HS-27A (cell line): ENCODE measurements at places on chromosomes 12 and 14.

GRCh38 chr14:96224480-96225096 lies 19.9 kb downstream of the BDKRB2 start:
- no peak for DNase-seq

DNA sequence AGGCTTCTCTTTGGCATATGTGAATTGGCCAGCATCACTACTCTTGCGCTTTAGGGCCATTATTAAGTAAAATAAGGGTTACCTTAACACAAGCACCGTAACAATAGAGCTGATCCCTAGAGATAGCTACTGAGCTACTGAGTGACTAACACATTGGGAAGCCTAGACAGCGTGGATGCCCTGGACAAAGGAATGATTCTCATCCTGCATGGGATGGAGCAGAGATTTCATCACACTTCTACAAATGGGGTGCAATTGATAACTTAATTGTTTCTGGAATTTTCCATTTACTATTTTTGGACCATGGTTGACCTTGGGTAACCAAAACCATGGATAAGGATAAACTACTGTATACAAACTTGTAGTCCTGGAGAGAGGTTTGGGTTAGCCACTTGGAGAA lies 57.1 kb downstream of the FBXO34 start:
- DNase-seq: no peak

GRCh38 chr12:29104516-29104915 lies 44.6 kb upstream of the FAR2 start:
- DNase-seq: no peak

DNA sequence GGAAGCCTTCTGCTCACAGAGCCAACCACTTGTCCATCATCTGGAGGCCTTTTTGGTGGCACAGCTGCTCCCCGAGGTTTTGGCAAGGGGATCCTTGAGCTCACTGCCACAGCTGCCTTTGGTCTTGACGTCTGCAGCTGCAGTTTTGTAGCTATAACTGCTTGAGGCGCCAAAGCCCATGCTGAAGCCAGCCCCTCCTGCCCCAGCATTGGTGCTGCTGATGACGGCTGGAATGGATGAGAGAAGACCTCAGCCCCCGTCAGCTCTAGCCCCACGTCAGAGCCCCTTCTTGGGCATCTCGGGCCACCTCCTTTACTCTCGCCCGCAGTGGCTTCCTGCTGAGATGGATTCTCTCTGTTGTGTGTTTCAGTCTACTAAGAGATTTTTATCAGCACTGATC lies 12.3 kb upstream of the KRT74 start:
- no peak for DNase-seq

GRCh38 chr12:109927622-109928021 lies 27.5 kb downstream of the TCHP start:
- no peak for DNase-seq

DNA sequence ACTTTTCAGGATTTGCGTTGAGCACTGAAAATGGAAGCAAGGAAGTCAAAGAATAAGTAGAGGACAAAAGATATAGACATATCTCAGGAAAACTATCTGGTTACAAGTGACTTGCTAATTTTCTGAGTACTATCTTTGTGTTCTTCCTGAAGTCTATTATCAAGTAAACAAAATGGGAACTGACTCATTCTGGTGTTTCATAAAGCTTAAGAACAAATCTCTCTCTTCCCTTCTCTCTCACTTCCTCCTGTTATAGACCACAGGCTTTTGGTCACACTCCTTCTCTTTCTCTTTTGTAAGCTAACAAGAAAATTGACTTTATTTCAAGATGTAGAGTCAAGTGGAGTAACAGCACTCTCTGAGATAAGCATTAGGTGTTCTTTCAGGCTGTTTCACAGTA lies 406.6 kb upstream of the SYT1 start:
- no peak for DNase-seq

- DNase-seq: no peak
These were observed 36.0 kb downstream of the TMEM63C start for GRCh38 chr14:77217551-77217950.

DNA sequence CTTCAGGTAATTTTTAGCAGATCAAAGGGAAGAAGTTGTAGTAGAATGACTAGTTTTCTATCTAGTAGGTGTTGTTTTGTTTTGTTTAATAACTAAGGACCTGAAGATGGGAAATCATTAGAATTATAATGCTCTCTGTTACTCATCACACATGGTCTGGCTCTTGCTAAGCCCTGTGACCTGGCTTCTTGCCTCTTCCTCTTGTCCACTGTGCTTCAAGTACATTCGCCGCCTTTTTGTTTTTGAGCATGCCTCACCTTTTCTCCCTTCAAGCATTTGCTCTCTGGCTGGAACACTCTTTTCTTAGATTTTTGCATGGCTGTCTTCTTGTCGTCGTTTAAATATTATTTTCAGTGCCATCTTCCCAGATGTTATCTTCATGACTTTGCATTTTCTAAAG lies 47.7 kb downstream of the DAAM1 start:
- no peak for DNase-seq

- DNase-seq: no peak
These were observed 764.3 kb downstream of the NOVA1 start for GRCh38 chr14:25833341-25834126.

GRCh38 chr14:39419272-39419671 lies 13.0 kb downstream of the FBXO33 start:
- DNase-seq: no peak

DNA sequence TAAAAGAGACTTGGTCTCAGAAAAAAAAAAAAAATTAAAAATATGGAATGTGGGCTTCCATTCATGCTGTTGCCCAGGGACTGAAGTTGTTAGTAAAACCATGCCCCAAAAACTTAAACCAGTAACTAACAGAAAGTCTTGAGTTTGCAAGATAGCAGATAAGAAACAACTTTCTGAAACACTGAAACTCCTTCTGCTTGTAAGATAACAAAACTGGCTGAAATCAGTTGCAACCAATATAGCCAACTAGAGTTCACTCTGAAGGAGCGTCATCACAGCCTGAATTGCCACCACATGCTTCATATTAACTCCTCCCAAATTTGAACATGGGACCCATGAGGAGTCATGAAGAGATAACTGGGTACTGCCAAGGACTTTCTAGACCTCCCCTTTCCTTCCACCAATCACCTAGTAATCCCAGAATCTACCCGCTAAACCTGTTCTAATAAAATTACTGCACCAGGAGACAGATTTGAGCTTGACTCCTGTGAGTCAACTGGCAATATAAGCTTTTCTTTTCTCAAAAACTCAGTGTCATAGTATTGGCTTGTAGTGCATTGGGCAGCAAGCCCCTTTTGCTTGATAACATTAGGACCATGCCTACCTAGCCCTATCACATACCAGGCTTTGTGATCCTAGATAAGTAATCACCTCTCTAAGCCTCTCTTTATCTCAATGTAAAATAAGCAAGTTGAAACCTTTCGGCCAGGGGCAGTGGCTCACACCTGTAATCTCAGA lies 53.6 kb downstream of the R3HDM2 start:
- DNase-seq: no peak

- DNase-seq: no peak
These were observed 71.6 kb downstream of the DCAF5 start for GRCh38 chr14:69081271-69081670.

DNA sequence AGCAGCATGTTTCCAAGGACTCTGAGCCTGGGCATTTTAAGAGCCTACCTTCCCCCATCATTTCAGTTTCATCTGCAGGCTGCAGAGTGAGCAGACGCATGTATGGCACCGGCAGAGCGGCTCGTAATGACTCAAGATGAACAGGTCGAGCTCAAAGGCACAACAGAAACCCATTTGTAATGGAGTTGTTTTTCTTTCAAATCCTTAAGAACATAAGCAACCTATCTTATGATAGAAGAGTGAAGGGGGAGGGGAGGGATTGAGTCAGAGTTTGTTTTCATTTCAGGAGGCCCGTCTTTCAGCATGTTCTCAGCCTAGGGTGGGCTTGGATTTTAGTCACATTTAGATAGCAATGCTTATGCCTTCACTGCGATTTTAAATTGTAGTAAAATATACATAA lies 54.9 kb upstream of the CISTR start:
- no peak for DNase-seq

DNA sequence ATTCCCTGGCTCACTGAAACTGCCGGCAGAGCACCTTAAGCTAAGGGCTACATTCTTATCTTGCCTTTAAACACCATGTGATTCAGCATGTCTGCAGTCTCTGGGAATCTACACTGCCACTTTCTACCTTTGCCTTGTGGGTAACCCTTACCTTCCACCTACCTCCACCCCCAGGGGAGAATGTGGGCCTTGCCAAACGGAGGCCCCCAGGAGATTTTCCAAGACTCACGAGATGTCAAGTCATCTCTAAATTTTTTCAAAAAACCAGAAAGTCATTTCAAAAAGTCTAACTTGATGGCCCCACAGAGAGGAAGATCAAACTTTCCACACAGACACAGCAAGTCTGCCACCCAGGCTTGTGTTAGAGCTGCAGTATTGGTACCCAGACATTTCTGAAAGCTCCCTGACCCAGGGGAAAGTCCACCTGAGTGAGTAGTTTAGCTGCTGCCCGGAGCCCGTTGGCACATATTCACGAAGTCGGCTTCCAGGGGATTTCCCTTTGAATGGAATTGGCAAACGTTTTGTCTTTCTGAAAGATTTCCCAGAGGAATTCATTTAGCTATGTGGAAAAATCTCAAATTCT lies 4.7 kb upstream of the PSMA6 start:
- no peak for DNase-seq

GRCh38 chr14:22980672-22981089 lies 1.7 kb downstream of the AJUBA start:
- no peak for DNase-seq

DNA sequence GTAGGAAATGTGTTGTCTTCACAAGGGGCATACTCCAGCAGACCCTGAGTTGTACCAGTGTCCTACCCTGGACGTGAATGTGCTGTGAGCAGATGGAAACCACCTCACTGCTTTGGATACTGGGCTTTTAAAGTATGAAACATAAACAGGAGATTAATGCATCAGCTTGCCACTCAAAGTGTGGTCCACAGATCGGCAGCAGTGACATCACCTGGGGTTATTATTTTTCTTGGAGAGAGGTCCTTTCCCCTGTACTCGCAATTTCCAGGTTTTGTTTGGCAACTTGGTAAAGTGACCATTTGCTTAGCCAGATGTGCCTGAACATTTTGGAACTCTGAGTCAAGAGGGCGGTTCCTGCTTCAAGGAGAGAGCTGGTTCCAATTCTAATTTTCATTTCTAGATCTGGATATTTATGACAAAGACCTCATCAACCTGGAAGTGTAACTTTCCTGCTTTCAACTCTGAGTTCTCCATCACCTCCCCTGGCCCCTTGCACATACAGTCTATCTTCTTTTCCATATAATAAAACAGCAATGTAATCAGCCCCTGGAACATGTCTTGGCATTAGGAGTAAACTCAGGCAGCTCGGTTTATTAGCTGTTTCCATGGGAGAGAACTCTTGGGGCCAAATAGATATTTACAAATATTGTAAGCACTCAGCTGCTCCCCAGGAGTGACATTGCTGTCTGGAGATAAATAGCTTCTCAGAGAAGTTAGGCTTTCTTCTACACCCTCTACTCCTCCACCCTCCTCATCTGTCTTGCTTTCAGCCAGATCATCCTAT lies 237.0 kb upstream of the TBX3 start:
- no peak for DNase-seq

GRCh38 chr12:125070112-125070511 lies 4.9 kb downstream of the AACS start:
- no peak for DNase-seq

- no peak for DNase-seq
These were observed 10.5 kb upstream of the PLBD2 start for GRCh38 chr12:113347892-113348291.

DNA sequence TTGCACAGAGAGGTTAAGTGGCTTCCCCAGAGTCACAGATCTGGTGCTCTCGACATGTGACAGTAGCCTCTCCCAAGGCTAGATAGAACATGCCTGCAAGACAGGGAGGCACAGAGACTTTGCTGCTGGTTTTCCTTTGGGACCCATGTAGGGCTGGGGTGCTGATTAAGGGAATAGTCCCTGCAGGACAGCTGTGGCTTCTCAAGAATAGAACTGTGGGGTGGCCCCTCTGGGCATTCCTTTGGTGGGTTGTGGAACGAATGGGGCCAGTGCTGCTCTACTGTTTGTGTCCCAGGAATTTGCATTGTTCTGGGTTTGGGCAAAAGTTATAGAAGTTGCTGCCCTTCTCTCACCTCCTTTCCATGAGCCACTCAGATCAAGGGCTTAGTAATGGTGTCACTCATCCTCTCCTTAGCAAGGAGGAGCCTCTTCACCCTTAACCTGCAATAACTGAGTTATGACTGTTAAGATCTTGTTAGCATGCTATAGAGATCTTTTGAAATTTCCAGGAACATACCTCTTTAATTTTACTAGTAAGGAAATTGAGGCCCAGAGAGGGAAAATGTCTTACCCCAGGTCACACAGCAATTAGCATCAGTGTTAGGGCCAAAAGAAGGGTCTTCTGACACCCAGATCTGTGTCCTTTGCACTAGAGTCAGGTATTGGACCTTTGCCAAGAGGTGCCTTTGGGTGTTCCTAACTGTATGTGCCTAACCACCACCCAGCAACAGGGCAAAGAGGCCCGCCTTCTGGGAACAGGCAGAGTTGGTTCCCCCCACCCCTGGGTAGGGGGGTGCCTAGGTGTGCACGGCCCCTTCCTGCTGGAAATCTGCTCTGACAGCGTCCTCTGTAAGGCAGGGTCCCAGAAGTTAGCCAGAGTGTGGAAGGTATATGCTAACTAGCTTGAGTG lies 31.4 kb downstream of the CD9 start:
- DNase-seq: no peak

GRCh38 chr14:75267141-75267721 lies 11.4 kb upstream of the FOS start:
- no peak for DNase-seq

DNA sequence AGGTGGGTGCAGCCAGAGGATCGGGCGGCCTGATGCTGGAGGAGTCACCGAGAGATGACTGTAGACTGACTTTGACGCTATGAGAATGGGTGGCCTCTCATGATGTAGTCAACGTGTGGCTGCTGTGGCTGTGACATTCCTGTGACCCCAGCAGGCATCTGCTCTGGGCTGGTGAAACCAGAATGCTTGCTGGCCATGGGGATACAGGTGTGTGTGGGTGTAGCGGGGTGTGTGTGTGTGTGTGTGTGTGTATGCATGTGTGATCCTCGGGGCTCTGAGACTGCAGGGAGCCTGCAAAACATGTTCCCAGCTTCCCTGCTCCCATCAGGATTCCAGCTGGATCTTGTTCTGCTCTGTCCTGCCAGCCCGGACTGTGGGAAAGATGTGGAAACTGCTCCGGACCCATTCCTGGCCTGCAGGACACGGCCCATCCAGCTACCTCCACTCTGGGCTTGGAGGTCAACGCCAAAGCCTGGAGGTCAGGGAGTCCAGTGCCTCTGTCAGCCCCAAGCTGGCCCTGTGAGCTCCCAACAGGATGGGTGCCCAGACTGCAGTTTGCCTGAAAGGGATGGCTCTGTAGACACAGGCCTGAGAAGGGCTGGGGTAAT lies 18.8 kb upstream of the HHIPL1 start:
- no peak for DNase-seq
